NCI-H1092 (cell line): ENCODE measurements at places on chromosomes 16 and 17.

GRCh38 chr17:56284482-56284881 lies 131.2 kb downstream of the ANKFN1 start:
- no peak for DNase-seq

GRCh38 chr16:3578610-3579551 lies 1.7 kb upstream of the NLRC3 start:
- no peak for DNase-seq

- no peak for DNase-seq
Measured at GRCh38 chr17:29615048-29615385, 7.7 kb downstream of the CORO6 start.

DNA sequence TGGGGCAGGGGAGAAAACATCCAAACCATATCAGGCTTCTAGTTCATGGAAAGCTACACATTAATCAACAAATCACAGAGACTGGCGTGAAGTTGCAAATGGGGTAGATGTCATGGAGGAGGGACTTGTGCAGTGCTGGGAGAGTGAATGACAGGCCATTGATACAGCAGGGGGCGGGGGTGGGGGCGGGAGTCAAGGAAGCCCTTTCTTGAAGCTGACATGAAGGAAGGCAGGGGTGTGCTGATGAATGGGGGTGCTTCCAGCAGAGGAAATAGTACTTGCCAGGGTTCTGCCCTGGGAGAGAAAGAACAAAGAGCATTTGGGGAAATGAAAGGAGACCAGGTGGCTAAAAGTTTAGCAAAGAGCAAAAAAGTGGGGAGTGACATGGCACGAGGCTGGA lies 269.9 kb downstream of the SHISA9 start:
- DNase-seq, result no peak

- DNase-seq, result no peak
Measured at GRCh38 chr16:84061236-84061819, 18.7 kb upstream of the SLC38A8 start.

GRCh38 chr16:68756239-68756915 lies 19.3 kb downstream of the CDH1 start:
- DNase-seq, result no peak

- DNase-seq, result no peak
Measured at GRCh38 chr16:27377666-27378485, 24.1 kb upstream of the IL21R start.

DNA sequence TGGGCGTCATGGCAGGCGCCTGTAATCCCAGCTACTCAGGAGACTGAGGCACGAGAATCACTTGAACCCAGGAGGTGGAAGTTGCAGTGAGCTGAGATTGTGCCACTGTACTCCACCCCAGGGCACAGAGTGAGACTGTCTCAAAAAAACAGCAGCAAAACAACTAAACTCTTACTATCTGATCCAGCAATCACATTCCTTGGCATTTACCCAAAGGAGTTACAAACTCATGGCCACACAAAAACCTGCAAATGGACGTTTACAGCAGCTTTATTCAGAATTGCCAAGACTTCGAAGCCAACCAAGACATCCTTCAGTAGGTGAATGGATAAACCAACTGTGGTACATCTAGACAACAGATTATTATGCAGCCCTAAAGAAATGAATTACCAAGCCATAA lies 4.0 kb downstream of the SIAH1 start:
- DNase-seq, result no peak

- peak; percentile 73 for DNase-seq
Measured at GRCh38 chr17:81711814-81712467, at the start of gene SLC25A10. TSS of gene SLC25A10 (plus strand) at chr17:81712284. CDS start at chr17:81712427, 143 bp downstream.

DNA sequence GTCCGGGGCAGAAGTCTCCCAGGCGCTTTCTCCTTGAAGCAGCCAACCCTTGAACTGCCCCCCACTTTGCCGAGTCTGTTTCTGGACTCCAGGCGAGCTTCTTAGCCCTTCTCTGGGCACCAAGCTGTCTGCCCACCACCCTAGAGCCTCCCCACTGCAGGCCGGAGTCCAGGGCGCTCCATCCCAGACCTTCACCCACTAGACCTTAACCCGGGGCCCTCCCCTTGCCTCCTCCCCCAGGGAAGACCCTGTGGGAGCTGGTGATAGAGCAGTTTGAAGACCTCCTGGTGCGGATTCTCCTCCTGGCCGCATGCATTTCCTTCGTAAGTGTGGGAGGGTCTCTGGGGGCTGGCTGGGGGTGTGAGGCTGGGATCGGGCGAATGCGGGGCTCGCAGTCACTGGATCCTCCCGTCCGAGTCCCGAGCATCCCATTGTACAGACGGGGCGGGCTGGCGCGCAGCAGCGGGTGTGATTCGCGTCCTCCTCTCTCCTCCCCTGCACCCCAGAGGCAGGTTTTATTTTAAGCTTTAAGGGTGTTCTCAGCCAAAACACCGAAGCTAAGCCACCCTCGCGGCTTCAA lies 1.1 kb downstream of the ATP2A1 start:
- DNase-seq, result no peak

- no peak for DNase-seq
Measured at GRCh38 chr16:11056993-11057649, 112.8 kb downstream of the CLEC16A start.

GRCh38 chr16:53612003-53612402 lies 91.7 kb downstream of the RPGRIP1L start:
- DNase-seq, result no peak

- DNase-seq, result no peak
Measured at GRCh38 chr16:68470461-68471150, 22.3 kb upstream of the SMPD3 start.

DNA sequence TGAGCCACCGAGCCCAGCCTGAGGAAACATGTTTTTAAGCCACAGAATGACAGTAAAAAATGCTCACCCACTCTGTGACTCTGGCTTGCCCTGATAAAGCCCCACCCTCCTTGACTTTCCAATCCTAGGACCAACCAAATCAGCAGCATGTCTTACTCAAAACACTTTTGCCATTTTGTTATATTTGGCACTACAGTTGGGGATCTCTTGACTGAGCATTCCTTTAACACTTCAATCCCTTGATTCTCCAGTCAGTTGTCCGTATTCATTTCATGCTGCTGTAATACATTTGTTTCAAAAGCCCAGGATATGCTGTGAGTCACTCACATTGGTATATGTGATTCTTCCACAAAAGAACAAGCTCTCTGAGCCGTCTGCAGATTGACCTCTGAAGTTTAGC lies 8.2 kb downstream of the MYH3 start:
- DNase-seq, result no peak

GRCh38 chr17:60455378-60455777 lies 33.1 kb downstream of the CHCT1 start:
- no peak for DNase-seq

DNA sequence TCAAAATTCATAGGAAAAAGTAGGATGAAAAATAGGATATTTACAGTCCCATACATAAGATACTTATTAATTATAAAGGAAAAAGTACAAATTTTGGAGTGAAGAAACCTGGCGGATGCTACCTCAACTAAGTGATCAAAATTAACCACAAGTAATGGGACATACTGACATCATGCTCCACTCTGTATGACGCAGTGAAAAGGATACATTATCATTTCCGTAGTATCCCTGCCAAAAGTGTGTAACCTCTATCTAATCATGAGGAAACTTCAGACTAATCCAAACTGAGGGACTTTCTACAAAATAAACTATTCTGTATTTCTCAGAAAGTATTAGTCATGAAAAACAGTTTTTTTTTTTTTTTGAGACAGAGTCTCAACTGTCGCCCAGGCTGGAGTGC lies 60.5 kb downstream of the TRIM37 start:
- no peak for DNase-seq

- DNase-seq, result no peak
Measured at GRCh38 chr17:28379814-28380801, 8.6 kb downstream of the SARM1 start.
